Suppressor macrophage (primary cell): ENCODE measurements at places on chromosomes 2 and 18.

GRCh38 chr2:238728330-238729260, 119.3 kb upstream of the TWIST2 start:
- no peak for DNase-seq

DNA sequence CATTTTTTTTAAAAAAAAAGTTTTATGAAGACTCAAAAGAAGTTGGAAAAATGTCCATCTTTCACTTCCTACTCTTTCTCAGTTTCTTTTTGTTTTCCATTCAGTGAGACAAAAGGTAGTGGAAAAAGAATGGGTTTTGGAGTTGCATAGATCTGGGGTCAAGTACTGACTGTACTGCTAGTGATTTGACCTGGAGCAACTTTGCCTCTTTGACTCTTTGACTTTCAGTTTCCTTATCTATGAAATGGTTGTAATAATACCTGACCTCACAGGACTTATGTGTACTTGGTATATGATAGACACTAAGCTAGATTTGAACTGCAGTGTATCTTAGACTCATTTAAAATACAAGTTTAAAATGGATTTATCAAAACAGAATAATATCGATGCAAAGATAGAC, 3.5 kb upstream of the KCNE4 start:
- DNase-seq: no peak

GRCh38 chr2:138013639-138014038, 49.4 kb downstream of the HNMT start:
- DNase-seq: no peak

DNA sequence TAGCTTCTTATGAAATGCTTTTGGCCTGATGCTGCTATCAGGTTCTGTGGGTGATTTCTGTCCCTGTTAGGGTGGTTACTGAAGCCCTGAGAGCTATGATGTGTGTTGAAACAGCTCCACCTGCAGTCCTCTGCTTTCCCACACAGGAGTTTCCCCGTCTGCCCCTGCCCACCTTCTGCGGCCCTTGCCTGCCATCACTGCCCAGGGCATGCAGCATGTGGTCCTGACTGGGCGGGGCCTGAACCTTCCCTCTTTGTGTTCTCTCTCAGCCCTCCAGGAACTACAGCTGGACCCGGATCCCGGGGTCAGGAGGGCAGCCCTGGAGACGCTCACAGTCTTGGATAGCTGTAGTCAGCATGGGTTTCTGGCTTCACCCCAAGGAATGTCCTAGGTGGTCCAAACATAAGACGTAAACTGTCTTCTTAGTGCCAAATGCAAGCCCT, 21.4 kb downstream of the HJURP start:
- no peak for DNase-seq

DNA sequence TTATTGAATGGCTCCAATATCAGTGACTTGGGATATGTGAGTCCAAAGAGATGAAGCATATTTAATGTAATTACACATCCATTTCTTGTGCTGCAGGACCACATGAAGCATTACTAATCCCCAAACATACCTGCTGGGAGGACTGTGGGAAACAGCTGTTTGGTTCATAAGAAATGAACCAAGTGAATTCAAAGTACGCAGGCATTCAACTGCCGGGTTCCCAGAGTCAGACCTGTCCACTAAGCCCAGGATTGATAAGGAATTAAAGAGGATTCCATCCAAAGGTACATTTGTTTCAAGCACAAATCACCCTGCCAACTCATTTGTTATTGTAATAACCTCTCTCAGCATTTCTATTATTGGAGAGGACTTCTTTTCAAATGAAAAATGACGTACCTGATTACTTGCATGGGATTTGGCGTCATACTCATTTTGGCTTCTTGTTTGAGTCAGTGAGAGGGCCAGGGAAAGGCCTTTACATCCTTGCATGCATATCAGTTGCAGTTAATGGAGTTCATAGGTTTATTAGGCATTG, 230.7 kb downstream of the TXNL1 start:
- no peak for DNase-seq

GRCh38 chr2:4507661-4508060, 804.3 kb downstream of the DCDC2C start:
- DNase-seq: no peak

GRCh38 chr2:112089375-112089774, 34.3 kb downstream of the TMEM87B start:
- DNase-seq: no peak

GRCh38 chr2:237752761-237753165, 45.8 kb upstream of the RBM44 start:
- peak; percentile 85 for DNase-seq

- no peak for DNase-seq
Measured at GRCh38 chr2:219630770-219631405, 3.5 kb downstream of the SLC4A3 start.

DNA sequence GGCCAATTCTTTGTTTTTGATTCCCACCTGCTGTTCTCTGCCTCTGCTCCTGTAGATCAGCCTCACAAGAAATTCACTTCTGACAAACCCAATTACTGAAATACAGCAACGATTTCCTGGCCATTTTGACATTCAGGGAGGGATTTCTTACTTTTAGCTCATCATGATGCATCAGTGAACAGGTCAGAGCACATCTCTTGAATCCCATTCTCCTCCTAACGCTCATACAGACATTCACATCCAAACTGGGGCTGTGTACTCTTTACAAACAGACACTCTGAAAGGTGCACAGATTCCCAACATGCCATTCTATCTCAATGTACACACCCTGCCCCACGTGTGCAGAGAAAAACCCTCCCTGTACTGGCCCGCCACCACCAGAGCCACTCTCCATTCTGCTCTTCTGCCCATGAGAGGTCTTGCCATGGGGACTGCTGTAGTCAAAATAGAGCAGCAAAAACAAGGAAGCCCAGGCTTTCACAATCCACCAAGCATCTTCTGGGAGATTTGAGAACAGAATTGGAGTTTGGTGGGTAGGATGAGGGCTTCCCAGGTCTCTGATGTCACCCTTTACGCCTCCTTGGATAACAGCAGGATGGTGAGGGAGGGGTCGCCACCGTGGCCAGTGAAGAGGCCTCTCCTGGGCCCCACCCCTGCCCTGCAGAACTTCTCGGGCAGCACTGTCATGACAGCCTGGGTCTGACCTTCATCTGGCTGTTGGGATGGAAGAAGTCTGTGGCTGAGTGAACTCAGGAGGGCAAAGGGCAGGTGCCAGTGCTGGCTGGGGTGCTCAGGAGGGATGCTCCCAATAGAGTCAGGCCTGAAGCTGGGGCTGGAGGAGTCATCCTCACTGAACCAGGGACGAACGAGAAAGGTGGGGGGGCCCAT, 41.9 kb upstream of the ZFP36L2 start:
- peak; percentile 28 for DNase-seq

DNA sequence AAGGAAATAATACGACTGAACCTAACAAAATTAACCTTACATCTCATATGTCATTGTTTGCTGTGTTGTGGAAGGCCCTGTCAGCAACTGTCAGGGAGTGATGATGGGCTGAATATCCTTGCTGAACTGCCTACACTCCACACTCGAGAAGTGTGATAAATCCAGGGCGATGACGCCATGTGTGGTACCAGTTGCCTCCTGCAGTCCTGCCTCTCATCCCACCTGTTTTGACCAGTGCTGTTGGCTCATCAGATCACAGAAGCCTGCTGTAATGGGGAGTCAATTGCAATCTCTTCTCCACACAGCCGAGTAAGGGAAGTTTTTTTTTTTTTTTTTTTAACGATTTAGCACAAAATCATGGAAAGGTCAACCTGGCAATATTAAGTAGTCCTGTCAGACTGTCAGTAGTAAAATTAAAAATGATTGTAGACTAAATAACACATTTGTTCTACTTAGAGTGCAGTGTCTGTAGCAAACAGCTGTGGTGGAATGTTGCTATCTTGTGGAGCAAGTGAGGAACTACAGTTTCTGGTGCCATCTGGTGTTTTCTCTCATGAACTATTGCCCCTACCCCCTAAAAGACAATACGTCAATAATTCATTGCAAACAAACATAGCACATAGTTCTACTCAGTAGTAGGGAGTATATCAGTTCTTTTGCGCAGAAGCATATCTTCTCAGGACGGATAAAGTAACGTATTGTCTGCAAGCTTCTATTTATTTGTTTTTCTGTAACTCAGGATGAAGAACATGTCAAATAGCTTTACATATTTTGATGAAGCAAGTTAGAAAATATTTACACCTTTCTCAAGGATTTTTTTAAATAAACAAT, 347.6 kb downstream of the CTNNA2 start:
- DNase-seq: no peak

GRCh38 chr2:119015845-119016244, 73.9 kb downstream of the MARCO start:
- no peak for DNase-seq

DNA sequence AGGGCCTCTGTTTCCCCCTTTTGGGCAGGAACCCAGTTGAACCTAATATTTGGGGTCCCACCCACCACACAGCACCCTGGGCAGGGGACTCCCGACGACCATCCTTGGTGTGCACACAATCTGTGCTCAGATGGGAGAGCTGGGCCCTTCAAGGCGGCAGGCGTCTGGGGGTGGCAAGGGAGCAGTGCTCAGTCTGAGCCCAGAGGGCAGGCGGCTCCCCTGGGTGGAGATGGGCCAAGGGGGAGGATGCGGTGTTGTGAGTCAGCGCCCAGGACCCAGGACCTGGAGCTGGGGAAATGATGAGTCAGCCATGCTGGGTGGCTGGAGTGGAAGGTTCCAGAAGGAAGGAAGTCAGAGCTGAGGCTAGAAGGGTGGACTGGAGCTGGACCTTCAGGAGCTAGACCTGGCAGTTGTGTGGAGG, 3.8 kb downstream of the PROM2 start:
- DNase-seq: no peak

DNA sequence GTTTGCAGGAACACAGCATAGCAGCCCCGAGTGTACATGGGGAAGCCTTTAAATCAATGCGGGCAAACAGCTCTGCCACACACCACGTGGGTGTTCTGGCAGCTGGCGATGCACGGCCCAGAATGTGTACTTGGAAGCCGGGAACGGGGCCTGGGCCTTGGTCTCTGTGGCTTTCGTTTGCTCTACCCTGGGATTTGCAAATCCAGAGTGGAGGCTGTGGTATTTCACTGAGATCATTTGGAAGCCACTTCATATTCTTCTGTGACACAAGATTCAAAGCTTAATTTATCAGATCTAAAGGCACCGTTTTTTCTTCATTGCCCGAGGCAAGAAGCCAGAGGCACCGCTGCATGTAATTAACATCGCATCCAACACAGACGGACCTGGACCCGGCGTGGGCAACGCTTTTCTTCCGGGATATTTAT, 246.3 kb upstream of the MYT1L start:
- DNase-seq: no peak

DNA sequence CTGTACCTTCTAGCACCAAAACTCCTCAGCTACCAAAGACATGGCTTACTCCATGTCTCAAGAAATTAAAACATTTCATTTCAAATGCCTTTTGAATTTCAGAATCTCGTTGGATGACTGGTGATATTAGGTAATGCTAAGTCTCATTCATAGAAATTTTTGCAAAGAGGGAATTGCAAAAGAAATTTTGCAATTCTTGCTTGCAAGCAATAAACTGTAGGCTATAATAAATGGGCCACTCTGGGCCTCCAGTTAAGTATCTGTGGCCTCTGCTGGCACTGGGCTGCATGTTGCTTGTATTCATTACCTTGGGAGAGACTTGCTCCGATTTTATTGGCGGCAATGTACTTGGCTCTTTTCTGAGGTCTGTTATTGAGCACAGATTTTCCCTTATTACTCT, 2.8 kb upstream of the LCLAT1 start:
- DNase-seq: no peak

- no peak for DNase-seq
Measured at GRCh38 chr2:17184512-17184911, 333.7 kb downstream of the RAD51AP2 start.

DNA sequence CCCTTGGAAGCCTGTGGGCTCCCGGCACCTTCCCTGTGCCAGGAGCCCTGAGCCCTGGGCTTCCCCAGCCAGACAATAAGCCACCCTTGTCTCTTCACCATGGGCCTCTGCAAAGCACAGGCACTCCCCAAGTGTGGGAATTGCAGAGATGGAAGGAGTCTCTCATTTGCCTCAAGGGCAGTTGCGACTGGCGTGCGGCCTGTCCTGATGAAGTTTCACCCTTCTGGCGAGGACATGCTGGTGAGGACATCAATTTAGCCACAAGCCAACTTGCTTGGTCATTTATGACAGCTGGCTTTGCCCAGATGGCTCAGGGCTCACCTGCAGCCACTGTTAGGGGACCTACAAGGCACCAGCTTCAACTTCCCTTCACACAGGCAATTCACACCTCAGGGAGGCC, 180.2 kb downstream of the ANAPC1 start:
- no peak for DNase-seq

DNA sequence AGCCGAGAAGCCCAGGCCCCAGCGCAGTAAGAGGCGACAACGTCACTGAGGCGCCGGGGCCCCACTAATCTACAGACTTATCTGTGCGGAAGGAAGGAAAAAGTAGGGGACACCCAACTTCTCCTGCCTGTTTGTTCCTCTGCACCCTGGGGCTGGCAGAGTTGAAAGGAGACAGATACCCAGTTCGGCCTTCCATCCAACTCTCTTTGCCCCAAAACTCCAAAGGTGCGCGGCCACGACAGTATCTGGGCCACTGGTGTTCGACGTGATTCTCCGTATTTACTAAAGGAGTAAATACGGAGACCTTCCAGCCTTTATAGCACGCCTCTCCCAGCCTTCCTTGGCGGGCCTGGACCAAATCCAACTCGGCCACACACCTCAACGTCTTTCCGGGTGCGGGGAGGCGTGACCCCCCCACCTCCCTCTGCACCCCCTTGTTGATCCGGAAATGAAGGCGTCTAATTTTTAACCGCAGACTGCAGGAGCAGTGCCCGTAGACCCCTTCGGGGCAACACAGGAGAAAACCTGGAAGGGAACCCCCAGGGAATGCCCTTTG, 1.6 kb downstream of the SMAD7 start:
- peak; percentile 44 for DNase-seq

- DNase-seq: no peak
Measured at GRCh38 chr2:232318169-232318855, 60.2 kb upstream of the ALPP start.

DNA sequence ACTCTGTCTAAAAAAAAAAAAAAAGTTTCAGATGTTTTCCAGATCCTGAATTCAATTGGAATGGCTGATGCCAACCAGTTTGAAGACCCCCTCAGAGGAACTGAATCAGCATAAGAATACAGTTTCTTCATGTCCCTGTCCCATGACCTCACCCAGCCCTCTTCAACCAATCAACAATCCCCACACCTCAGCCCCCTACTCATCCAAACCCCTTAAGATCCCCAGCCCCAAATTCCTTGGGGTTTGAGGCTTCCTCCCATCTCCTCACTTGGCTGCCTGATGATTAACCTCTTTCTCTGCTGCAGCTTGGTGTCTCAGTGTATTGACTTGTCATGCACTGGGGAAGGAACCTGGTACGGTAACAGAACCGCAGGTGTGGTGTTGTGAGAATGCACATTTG, 97.6 kb upstream of the CABLES1 start:
- DNase-seq: no peak

DNA sequence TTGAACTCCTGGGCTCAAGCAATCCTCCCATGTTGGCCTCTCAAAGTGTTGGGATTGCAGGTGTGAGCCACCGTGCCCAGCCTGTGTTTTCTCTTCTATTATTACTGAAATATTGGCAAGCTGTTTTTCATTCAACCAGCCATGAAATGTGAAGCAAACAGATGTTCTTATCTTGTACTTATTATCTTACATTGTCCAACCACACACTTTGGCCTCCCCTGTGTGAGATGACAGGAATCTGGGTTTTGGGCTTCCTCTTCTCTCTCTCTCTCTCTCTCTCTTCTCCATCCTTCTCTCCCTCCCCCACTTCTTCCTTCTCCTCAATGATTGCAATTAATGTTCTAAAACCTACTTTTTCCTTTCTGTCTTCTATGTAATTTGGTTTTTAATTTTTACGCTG, 33.1 kb downstream of the RAMP1 start:
- DNase-seq: no peak
